ENCODE measurements at places on chromosomes 2 and 18. TPM values are rescaled to one million over a fixed set of nuclear protein-coding genes. Genes with fewer than 3 reads are reported as not detected.

DNA sequence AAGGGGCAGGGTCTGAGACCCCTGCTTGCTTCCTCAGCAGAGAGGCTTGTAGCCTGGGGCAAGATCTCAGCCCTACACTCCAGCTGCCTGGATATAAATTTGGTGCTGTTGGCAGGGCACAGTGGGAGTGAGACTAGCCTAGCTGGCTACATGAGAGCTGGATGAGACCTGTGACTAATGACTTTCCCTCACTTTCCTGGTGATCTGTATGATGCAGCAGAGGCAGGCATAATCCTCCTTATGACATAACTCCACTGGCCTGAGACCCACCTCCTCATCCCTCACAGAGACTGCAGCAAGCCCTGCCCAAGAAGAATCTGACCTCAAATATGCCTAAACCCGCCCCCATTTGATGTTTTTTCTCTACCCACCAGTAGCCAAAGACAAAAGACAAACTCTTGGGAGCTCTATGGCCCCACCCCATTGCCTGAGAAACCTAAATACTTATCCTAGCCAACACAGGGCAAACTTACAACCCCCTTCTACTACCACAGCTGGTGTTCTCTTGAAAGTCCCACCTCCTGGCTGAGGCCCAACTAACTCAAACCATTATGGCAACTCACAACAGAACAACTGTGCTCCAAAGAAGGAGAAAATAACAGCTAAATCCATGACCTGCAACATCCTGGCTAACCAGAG lies 102.7 kb downstream of the NR4A2 start:
- DNase-seq, result no peak

- DNase-seq, result no peak
Measured at GRCh38 chr2:201660293-201660895, 17.1 kb upstream of the TMEM237 start.

Gene MDH1B
- polyA plus RNA-seq, result 0.33 TPM

Gene NYAP2
- not detected for polyA plus RNA-seq

GRCh38 chr2:100291152-100291970 lies 30.9 kb downstream of the LONRF2 start:
- peak; percentile 45 for DNase-seq

DNA sequence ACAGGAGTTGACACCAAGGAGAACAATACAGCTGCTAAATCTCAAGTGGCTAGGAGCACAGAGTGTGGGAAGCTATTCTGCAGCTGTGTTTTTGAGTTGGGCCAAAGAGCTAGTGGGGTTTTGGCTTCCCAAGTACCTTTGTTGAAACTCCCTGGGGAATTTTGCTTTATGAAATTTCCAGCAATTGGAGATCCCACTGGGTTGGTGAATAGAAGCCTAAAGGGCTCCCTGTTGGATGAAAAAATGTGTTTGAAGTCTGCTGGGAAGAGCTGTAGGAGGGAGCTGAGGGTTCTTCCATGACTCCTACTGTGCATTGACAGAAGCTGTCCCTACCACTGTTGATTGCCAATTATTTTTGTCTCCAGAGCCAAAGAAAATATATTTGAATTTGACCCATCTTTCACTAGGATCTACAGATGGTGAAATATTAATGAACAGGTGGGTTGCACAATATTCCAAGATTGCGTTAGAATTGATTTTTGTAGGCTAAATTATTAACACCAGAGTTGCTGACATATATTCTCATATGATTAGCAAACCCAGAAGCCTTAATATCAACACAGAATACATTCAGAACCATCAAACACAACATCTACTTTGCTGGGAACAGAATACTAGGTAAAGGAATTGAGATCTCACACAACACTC lies 95.4 kb upstream of the CYP1B1 start:
- DNase-seq, result no peak

Gene NAT8
- not detected for polyA plus RNA-seq

- DNase-seq, result no peak
Measured at GRCh38 chr2:5764041-5764440, 71.9 kb downstream of the SOX11 start.

DNA sequence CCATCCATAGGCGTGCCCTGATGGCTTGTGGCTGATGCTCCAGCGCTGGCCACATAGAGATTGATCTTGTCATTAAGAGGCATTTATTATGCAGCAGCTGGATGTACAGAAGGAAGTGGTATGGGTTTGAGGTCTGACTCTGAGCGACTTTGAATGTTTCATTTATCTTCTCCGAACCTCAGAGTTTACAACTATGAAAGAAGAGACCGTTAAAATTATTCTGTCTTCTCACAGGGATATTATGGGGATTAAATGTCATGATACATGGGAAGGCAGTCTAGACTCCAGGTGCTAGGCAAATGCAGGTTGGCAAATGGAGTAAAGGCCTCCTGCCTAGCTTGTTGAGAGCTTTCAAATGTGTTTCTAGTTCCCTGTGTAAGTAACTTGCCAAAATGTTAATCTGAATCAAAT lies 30.3 kb downstream of the MOGAT1 start:
- DNase-seq, result no peak

DNA sequence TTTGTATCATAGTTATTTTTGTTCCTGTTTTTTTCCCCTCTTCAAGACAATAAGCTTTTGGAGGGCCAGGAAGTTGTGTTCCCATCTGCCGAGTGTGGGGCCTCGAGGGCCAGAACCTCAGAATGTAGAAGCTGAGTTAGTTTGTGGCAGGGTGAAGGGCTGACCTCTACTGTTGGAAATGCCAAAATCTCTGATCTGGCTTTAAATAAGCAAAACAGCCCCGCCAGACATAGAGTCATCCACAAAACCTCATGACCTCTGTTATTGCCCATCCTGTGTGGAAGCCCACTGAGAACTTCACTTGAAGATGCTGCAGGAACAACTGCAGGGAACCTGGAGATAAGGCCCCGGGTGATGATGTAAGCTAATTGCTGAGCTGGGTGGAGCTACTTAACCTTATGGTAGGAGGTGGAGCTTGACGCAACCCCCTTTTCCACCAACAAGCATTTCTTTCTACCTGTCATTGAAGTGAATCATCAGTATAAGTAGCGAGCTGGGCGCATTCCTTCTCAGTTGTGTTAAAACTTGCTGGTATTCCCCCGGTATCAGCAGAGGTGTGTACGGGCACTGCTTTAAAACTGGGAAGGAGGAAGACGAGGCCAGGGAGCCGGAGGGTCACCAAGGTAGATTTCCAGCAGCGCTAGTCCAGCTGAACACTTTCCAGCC lies 177.2 kb downstream of the NEDD4L start:
- DNase-seq, result no peak

- DNase-seq, result peak; percentile 64
Measured at GRCh38 chr2:20065885-20066602, 14.6 kb upstream of the LAPTM4A start.

Gene SP140L
- 2.8 TPM for polyA plus RNA-seq

DNA sequence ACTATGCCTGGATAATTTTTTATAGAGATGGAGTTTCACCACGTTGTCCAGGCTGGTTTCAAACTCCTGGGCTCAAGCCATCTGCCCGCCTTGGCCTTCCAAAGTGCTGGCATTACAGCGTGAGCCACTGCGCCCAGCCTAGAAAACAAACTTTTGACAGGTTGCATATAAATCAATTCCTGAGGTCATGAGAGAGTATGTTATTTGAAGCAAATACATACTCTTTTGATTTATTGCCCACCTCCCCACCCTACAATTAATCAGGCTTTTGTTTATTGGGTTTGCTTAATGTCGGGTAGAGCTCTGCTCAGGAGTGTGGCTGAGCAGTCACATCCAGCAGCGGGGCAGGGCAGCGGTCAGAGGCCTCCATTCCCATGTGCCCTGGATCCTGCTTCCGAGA lies 37.9 kb upstream of the ASB1 start:
- no peak for DNase-seq

Gene REG3A
- polyA plus RNA-seq, result 1.3 TPM

DNA sequence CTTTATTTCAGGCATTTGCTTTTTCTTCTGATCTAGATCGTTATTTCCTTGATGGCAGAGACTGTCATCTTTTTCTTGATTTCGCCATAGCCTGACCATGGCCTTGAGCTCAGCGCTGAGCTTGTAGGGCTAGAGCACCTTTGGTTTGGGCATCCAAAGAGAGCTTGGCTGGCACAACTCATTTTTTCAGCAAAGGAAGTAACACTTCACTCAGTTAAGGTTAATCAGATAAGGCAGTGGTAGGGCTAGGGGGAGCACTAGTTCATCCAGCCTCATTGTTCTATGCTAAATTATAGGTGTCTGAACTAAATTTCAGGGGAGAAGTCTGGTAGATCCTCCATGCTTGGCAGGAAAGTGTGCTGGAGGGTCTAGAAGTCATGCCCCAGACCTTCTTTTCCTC lies 125.0 kb downstream of the SETBP1 start:
- DNase-seq, result no peak

- no peak for DNase-seq
Measured at GRCh38 chr18:56258178-56258577, 380.2 kb downstream of the TXNL1 start.

GRCh38 chr18:3832025-3832638 lies 382.2 kb downstream of the TGIF1 start:
- no peak for DNase-seq

DNA sequence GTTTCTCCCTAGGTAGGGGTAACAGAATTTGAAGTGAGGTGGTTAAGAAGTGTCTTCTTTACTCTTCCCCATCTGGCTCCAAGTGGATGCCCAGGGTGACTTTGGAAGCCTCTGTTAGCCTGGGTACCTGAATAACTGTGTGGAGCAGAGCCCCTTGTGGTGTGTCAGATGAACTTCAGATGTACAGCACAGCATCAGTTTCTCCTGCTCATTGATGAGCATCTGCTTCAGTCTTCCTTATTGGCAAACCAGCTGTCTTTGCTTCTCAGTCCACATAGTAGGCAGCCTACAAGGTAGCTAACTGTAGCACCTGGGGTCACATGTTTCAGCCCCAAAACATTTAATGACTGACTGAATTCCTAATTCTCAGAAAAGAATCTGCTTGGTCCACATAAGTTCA lies 56.2 kb upstream of the ATP8B1 start:
- no peak for DNase-seq

GRCh38 chr2:71782323-71782722 lies 329.0 kb downstream of the DYSF start:
- DNase-seq, result no peak

GRCh38 chr2:47607005-47607679 lies 175.8 kb upstream of the MSH6 start:
- no peak for DNase-seq

DNA sequence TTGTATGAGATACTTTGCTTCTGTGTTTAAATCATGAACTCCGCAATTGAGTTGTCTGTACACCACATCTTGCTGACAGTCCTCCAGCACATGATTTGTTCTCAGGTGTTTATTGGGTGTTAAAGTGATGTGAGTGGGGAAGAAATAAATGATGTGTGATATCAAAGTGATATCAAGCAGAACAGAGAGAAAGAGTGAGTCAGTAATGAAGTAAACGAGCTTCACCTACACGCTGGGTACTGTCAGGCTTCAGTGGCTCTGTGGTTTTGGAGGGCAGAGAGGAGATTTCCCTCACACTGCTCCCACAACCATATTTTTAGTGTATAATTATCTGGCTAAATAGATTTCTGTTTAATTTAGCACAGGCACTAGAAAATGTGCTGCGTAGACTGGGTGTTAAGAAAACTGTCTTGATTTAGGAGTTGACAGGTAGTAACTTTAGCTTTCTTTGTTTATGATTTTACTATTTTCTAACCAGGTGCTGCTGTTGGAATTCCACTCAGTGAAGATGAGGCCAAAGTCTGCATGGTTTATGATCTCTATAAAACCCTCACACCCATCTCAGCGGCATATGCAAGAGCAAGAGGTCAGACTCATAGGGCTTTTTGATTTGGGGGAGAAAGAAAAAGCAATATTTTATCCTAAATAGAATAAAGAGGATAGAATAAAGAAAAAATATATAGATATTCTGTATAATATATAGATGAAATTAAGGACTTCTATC lies 21.2 kb downstream of the ATIC start:
- no peak for DNase-seq

Gene INHBB
- polyA plus RNA-seq, result 2.8 TPM

GRCh38 chr18:28372186-28372585 lies 195.3 kb upstream of the CDH2 start:
- DNase-seq, result no peak

Gene FHOD3
- polyA plus RNA-seq, result 109 TPM

- no peak for DNase-seq
Measured at GRCh38 chr18:40925071-40925541, 1029.9 kb upstream of the PIK3C3 start.

Gene PJVK
- 0.58 TPM for polyA plus RNA-seq

All from heart left ventricle (tissue), 16 donors.